ENCODE measurements at places on chromosomes 3 and 15.
A peak's percentile ranks its signal among the peaks of the same experiment; 100 is the strongest.

DNA sequence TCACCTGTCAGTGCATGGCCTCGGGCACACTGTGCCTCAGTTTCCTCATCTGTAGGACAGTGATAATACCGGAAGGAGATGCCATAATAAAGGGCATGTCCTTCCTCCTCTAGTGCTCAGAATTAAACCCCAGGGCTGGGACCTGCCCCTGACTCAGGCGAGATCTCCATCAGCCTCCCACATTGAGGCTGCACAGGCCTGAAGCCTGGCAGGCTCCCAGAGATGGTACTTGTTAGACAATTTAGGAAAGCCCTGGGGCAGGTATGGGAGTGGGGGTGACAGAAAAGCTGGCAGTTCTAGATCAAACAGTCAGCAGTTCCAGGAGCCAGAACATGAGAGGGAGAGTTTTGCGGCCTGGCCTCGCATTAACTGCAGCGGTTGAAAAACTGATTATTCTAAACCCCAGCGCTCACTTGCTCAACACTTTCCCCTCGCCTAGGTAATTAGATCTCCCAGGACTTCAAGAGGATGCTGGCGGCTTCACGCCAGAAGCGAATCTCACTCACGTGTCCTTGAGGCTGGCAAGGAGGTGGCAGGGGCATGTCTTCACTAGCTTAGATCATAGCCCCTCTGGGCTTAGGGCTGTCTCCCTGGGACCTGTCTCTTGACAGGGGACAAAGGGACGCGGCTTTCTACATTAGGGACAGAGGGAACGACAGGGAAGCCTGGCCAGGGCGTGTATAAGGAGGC, 73.1 kb downstream of the ATP2B2 start:
- no peak for DNase-seq

GRCh38 chr3:41317298-41317697, 118.0 kb downstream of the CTNNB1 start:
- DNase-seq, result no peak

- DNase-seq, result no peak
Observed at GRCh38 chr3:147157631-147158030, 248.7 kb downstream of the ZIC4 start.

DNA sequence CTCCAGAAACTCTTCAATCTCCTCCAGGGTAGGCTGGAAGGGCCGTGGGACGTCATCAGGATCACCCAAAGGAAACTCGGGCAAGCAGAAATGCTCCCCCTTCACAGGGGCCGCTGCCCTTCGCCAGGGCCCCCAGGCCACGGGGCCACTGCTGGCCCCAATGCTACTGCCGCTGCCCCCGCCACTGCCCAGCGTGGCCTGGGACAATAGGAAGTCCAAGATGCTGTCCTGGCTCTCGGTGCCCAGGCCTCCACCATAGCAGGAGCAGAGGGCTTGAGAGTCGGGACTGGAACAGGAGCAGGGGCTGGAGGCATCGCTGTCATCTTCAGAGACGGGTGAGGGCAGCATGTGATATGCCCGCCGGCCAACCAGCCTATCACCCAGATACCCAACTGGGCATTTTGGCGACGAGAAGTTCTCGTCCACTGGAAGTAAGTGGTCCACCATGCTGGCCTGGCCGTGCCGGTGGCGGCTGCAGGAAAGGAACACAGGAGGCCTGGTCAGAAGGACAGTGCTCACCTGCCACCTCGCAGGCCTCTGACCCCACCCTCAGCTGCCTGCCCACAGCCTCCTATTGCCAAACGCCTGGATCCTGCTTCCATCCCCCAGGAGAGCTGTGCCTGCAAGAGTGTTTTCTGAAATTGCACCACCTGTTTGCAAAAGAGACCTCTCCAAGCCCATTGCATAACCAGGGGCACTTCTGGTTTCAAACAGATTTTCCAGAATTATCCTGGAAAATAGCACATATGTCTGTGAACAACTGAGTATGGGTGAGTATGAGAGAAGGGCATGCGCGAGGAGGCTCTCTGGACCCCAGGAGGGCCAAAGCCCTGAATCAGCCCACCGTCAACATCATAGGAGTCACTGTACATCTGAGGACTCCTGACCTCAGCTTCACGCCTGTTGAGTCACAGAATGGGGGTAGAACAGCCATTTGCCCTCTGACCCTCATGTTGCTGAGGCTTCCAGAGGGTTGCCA, 4.4 kb downstream of the KLF15 start:
- no peak for DNase-seq

DNA sequence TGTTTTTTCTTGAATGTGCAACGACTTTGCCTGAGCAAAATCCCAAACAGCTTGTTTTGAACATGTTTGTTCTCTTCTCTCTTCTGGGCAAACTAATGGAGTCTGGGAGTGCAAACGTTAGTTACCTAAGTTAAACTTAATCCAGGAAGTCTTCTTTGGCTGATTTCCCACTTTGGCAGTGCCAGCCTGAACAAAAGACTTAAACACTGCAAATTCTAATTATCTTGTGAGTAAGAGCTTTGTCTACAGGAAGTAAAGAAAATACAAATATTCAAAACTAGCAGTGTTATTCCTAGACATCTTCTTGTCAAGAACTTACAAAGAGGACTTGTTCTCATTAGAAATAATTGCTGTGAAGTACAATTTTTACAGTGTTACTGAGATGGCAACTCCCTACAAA, 16.7 kb upstream of the DENND6A start:
- DNase-seq, result no peak

GRCh38 chr15:71800835-71801745, 9.3 kb upstream of the NR2E3 start:
- no peak for DNase-seq

- no peak for DNase-seq
Observed at GRCh38 chr3:128590948-128591347, 59.7 kb downstream of the RPN1 start.

DNA sequence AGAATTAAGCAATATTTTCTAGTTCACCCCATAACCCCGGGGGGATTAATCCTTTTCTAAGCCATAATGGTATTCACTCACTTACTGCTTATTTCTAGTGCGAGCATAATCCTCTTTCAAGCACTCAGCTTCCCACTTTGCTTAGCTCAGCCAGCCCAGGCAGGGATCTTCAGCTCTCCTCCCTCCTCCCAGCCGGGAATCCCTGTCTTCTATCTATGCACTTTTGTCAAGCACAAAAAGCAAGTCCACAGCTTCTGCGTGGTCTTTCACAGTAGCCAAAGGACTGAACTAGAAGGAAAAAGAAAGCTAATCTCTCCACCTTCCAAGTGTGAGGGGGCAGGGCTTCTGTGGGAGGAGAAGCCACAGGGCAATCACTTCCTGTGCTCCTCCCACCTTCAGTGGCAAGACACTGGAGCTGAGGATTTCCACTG, 62.8 kb downstream of the PEX5L start:
- no peak for DNase-seq

GRCh38 chr3:110301781-110302180, 769.8 kb upstream of the NECTIN3 start:
- no peak for DNase-seq

- DNase-seq, result no peak
Observed at GRCh38 chr3:138137861-138138260, 5.7 kb upstream of the A4GNT start.

- DNase-seq, result peak; percentile 65
Observed at GRCh38 chr15:25859838-25860645, 3.1 kb downstream of the ATP10A start.

GRCh38 chr3:190807719-190808375, 54.6 kb downstream of the GMNC start:
- no peak for DNase-seq
